ENCODE measurements at places on chromosomes 7 and 10.

DNA sequence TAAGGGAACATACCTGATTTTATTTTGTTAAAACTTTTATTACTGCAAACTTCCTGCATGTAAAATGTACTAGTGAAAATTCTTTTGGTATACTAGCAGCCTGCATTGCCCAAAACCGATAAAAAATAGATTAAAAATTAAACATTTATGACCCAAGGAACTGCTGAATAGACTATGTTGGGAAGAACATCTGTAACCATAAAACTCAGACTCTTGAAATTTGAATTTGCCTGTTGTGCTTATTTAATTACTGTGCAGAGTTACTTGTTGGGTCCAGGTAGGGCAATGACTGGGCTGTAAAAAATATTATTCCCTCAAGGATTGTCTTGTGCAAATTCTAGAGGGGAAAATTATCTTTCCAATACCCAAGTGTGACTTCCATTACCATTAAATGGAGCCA lies 193.5 kb upstream of the PITRM1 start:
- DNase-seq, result no peak

DNA sequence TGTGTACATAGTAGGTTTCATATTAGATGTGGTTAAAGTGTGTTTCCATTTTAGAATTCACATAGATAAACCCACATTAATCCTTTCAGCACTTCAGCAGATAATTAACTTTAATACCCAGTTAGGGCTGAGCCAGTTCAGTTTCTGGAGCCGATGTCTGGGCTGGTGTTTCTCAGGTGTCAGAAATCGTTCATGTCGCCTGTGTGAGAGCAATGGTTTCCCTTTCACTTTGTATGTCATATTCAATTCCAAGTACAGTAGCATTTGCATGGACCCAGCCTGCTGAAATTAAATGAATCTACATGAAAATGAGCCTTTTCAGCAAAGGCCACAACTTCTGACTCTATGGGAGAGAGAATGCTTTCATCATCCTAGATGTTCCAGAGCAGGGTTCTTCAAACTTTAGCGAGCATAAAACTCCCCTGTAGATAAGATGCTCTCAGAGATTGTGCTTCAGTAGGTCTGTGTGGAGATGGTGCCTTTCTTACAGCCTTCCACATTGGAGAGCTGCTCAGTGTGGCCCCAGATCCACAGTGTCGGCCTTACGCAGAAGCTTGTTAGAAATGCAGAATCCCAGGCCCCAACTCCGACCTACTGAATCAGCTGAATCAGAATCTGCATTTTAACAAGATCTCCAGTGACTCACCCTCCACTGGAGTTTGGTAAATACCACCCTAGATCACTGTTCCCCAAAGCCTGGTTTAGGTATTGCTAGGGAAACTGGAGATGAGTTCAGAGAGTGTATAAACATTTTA lies 19.6 kb downstream of the WIPF3 start:
- no peak for DNase-seq

- no peak for DNase-seq
Measured at GRCh38 chr10:26222563-26222962, 6.0 kb downstream of the GAD2 start.

- no peak for DNase-seq
Measured at GRCh38 chr10:9285690-9286089, 1231.2 kb downstream of the GATA3 start.

GRCh38 chr10:63671317-63671937 lies 150.2 kb downstream of the REEP3 start:
- no peak for DNase-seq

GRCh38 chr7:22051886-22052673 lies 106.4 kb upstream of the CDCA7L start:
- DNase-seq, result no peak

GRCh38 chr7:116290740-116291139 lies 80.4 kb downstream of the TES start:
- DNase-seq, result no peak

GRCh38 chr10:78321000-78321399 lies 287.3 kb downstream of the RPS24 start:
- DNase-seq, result no peak

DNA sequence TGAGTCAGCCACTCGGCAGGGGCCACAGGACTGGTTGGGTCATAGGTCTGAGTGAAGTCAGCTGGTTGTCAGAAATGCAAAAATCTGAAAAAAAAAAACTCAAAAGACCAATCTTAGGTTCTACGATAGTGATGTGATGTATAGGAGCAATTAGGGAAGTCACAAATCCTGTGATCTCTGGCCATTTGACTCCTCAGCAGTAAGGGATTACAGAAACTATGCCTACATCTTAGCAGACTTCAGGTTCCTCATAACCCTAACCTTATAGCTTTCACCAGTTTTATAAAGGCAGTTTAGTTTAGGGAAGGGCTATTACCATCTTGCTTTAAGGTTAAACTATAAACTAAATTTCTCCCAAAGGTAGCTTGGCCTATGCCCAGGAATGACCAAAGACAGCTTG lies 163.1 kb upstream of the HGF start:
- DNase-seq, result no peak

- no peak for DNase-seq
Measured at GRCh38 chr7:129703751-129704150, 92.2 kb downstream of the NRF1 start.

DNA sequence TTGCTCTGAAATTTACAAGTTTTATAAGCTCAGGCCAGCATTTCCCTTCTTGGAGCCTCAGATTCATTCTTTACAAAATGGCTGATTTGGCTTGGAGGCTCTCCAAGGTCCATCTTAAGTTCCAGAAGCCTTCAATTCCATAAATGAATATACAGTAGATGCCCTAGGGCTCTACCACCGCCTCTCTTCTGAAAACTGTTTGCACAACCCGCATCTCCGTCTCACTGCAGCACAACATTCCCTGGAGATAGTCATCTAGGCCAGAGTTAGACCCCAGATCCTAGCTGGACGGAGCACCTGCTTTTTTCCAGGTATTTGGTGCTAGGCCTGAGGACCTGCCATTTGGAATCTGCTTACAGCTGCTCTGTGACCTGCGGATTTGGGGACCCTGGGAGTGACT lies 50.5 kb upstream of the NRP1 start:
- no peak for DNase-seq

DNA sequence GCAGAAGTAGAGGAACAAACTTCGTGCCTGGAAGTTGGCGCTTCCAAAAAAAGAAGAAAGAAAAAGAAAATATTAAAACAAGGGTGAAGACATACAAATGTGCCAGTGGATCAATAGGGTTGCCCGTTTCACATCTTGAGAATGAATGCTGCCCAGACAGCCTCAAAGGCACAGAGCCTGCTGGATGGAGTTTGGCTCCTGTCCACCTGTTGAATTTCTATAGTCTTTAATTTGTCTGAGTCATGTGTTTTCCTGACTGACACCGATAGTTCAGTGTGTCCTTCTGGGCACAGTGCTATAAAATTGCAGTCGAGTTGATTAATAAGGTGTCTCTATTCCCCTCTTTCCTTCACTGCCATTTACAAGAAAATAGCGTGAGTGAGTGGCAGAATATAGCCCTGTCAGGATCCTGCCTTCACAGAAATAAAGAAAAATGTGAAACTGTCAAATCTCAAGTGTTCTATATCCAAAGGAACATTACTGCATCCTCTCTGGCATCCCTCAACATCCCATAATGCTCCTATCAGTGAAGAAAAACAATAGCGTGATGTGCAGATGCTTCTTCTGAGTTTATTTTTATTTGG lies 471.3 kb upstream of the AUTS2 start:
- DNase-seq, result no peak

GRCh38 chr7:71547426-71547825 lies 415.5 kb downstream of the GALNT17 start:
- DNase-seq, result no peak

DNA sequence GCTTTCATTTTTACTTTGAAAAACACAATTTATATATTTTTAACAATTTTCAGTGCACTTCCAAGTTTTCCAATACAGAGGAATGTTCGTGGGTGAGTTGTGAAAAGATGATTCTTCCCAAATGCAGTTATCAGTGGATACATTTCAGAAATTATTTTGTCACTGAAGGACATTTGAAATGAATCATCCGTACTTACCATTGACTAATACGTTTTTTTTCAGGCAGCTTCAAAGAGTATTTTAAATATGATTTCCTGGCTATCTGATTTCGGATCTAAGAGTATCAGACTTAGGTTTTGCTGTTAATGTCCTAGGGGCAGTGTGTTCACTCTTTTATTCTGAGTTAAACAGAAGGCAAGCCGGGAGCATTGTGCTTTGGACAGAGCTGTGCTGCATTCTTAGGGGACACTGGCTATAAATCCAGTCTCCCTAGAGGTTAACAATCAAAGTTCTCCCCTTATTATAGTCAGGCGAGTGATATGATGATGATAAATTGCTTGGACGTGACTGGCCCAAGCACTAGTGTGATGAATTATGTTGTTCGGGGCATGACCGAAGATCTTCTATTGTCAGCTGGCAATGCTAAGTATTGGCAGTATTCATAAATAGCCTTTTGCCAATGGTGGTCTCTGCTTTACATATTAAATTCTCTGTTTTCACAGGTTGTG lies 4.5 kb downstream of the PTER start:
- DNase-seq, result no peak

- no peak for DNase-seq
Measured at GRCh38 chr10:86024281-86025041, 342.1 kb downstream of the GRID1 start.

GRCh38 chr10:102416695-102417094 lies 1.9 kb downstream of the PSD start:
- no peak for DNase-seq

GRCh38 chr10:60739558-60739957 lies 38.7 kb upstream of the CDK1 start:
- no peak for DNase-seq

DNA sequence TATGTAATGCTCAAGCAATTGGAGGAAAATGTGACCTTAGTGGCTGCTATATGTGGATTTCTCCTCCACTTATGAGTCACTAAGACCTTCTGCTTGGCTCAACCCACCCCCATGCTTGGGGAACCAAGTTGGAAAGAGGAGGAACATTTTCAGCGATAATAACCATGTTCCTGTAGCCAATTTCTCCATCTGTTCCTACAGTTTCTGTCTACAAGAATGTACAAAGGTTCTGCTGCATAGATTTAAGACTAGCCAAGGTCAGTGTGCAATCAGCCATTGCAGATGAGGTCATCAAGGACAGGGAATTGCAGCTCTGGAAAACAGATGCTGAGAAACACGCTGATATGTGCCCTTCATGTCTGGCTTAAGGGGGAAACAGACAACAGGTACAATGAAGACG lies 5.6 kb upstream of the NRCAM start:
- DNase-seq, result no peak

GRCh38 chr10:84337199-84337598 lies 8.8 kb downstream of the CCSER2 start:
- DNase-seq, result no peak

GRCh38 chr10:110207011-110207804 lies at the start of gene MXI1:
MXI1 (plus strand) TSS chr10:110207605; CDS start chr10:110207809, 204 bp downstream.
- DNase-seq, result no peak

DNA sequence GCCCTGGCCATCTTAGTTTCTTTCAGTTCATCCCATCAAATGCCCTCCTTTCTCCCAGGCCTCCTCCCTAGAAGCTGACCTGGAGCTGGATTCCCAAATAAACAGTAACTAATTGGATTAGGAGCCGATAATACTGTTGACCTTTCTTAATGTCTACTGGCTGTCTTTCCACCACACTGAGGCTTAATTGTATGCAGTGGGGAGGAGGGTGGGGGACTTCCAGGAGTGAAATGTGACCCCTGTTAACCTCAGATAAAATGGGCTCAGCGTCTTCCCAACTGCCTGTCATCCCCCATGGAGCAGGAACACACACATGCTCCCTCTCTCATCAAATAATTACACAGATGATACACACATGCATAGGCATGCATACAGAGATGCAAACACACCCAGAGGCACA lies 53.7 kb upstream of the LBX1 start:
- no peak for DNase-seq

DNA sequence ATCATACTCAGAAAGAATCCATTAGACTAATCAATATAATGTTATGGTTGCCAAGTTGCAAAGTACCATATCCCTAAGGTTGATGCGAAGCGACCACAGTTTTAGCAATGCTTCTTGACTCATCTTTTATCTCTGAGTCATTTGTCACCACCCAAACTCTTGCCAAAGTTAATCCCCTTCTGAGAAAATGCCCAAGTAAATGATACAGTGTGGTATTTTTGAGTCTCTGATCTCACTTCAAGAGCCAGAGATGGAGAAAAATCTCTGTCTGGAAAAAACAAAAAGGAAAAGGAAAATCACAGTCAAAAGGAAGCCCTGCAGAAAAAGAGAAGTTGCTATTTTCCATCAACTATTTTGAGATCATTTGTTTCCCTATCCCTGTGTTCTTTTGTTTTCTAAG lies 26.7 kb upstream of the OTUD1 start:
- DNase-seq, result no peak

DNA sequence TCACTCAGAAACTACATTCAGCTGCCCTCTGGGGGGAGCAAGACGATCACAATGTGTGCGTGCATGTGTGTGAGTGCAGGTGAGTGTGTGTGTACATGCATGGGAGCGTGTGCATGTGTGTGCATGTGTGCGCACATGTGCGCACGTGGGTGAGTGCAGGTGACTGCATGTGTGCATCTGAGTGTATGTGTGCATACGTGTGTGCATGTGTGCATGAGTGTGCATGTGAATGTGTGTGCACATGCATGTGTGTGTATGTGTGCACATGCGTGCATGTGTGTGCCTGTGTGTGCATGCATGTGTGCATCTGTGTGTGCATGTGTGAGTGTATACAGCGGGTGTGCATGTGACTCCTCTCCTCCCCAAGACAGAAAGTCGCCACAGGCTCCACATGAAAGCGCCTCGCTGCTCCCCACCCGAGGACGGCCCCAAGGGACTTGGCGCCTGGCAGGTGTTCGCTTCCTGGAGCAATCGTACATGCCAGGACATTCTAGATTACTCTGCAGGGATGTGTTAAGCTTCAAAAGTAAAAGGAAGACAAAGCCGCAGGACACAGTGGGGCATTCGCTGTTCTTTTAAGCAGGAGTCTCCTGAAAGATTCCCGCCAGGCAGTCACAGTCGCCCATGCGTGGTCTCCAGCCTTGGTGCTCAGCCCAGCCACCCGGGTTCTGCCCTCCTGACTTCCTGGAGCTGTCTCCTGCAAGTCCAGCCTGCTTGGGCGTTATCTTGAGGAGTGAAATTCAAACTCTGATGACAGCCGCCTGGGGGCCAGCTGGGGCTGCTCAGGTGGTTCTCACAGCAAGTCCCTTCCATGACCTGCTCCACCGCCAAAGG lies 42.0 kb upstream of the ADGRA1 start:
- no peak for DNase-seq
